Left lung (tissue), 14 donors: ENCODE measurements at places on chromosomes 12 and 14. TPM values are rescaled to one million over a fixed set of nuclear protein-coding genes. Genes with fewer than 3 reads are reported as not detected.

DNA sequence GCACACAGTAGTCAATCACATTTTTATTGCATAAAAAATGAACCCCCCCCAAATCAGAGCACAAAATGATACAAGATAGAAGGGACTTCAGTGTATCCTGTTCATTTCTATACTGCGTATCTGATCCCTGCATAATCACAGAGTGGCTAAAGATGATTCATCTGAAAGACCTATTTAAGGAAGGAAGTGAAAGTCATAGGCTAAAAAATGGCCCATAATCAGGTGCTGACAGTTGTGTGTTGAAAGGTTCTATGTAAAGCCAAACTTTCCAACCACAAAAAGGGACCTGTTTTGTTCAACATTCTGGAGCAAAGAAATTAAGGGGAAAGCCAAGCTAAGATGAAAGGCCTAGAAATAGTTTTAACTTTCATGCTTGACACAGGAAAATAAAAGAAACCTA lies 147.8 kb upstream of the ATP2B1 start:
- peaks cover 18% of the 10 kb centered on the region for H3K4me1 ChIP-seq
- H3K36me3 ChIP-seq, result no peaks in the 10 kb centered on the region
- no peaks in the 10 kb centered on the region for H3K27me3 ChIP-seq
- no peak for DNase-seq
- no peak overlapping the region for H3K27ac ChIP-seq

- DNase-seq, result no peak
- H3K36me3 ChIP-seq, result no peaks in the 10 kb centered on the region
- H3K27ac ChIP-seq, result no peak overlapping the region
- peaks cover 4% of the 10 kb centered on the region for H3K4me1 ChIP-seq
Measured at GRCh38 chr14:56008150-56008549, 110.1 kb upstream of the PELI2 start.

The HSPA2 gene
- 12.4 TPM for total RNA-seq

- H3K27me3 ChIP-seq, result no peaks in the 10 kb centered on the region
- no peak overlapping the region for H3K4me3 ChIP-seq
- peaks cover 28% of the 10 kb centered on the region for H3K4me1 ChIP-seq
- H3K36me3 ChIP-seq, result no peaks in the 10 kb centered on the region
- DNase-seq, result no peak
- peak overlapping the region; percentile 65 for H3K27ac ChIP-seq
Measured at GRCh38 chr14:54687750-54688119, 120.8 kb downstream of the SAMD4A start.

The APPL2 gene
- total RNA-seq, result 27.8 TPM

- DNase-seq, result peak; percentile 57
- H3K36me3 ChIP-seq, result no peaks in the 10 kb centered on the region
- H3K4me1 ChIP-seq, result peaks cover 42% of the 10 kb centered on the region
Measured at GRCh38 chr12:30694412-30695198, 1.1 kb downstream of the IPO8 start.

DNA sequence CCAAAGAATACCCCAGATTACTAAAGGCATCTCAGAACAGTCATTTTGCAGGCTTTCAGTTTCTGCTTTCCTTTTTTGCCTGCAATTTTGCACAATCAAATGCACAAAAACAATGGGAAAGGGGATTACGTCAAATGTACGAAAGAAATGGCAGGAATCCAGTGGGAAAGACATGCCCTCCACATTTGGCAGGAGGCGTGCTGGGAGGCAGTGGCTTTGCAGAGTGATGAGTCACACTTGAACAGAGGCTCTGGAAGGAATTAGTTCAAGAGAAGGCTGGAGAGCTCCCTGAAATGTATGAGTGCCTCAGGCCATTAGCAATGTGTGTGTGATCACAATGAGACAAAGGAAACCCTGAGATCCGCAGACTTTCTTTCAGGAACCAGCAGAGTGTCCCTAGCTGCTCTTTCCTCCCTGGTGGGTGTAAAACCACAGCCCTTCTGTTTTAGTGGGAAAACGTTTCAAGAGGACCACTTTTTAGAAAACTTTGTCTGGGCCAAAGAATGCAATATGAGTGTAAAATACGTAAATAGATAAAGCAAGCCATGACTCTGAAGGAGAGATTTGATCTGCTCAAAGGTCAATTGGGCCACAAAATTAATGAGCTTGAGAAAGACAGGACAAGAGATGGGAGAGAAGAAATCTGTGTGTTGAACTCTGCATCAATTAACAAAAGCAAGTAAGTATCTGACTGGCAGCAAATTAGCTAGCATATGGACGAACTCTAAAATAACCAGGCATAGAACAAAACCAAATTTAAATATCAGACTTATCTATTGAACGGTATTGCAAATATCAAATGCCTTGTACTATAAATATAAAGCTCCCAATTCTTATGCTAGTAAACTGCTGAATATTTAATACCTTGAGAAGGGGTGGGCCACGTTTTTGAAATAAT lies 155.4 kb upstream of the PDE3A start:
- peak; percentile 85 for DNase-seq
- H3K27ac ChIP-seq, result peak overlapping the region; percentile 50
- H3K36me3 ChIP-seq, result no peaks in the 10 kb centered on the region
- peaks cover 7% of the 10 kb centered on the region for H3K4me1 ChIP-seq
- H3K27me3 ChIP-seq, result no peaks in the 10 kb centered on the region

The KCNC2 gene
- not detected for total RNA-seq

- DNase-seq, result no peak
- H3K27me3 ChIP-seq, result peaks cover 4% of the 10 kb centered on the region
- H3K4me3 ChIP-seq, result no peak overlapping the region
- no peaks in the 10 kb centered on the region for H3K36me3 ChIP-seq
- no peaks in the 10 kb centered on the region for H3K4me1 ChIP-seq
- H3K27ac ChIP-seq, result no peak overlapping the region
Measured at GRCh38 chr14:95297832-95298231, 21.9 kb downstream of the CLMN start.

- H3K4me3 ChIP-seq, result no peak overlapping the region
- H3K4me1 ChIP-seq, result no peaks in the 10 kb centered on the region
- H3K36me3 ChIP-seq, result no peaks in the 10 kb centered on the region
Measured at GRCh38 chr12:68348419-68348818, 16.3 kb upstream of the MDM1 start.

- H3K27me3 ChIP-seq, result no peaks in the 10 kb centered on the region
- no peak overlapping the region for H3K27ac ChIP-seq
- no peak for DNase-seq
- no peaks in the 10 kb centered on the region for H3K36me3 ChIP-seq
Measured at GRCh38 chr12:89138048-89138852, 214.1 kb downstream of the DUSP6 start.

DNA sequence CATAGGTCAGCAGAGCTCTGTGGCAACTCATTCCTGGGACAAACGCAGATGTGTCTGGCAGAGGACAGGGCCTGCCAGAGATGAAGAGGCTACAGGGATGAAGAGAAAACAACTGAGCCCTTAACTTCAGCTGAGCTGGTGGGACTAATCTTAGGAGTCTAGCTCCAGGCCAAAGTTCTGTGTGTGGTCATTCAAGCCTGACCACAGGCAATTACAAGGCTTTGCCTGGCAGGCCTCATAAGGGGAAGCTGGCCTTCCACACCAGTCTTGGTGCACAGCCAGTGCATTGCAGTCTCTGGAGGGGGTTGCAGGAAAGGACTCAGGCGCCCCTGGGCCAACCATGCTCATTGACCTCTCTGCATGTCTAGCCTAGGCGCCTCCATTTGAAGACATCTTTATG lies 127.6 kb upstream of the DAAM1 start:
- no peaks in the 10 kb centered on the region for H3K27me3 ChIP-seq
- no peaks in the 10 kb centered on the region for H3K4me1 ChIP-seq
- no peak for DNase-seq
- H3K36me3 ChIP-seq, result no peaks in the 10 kb centered on the region

- DNase-seq, result no peak
- H3K27ac ChIP-seq, result no peak overlapping the region
- H3K36me3 ChIP-seq, result no peaks in the 10 kb centered on the region
- H3K27me3 ChIP-seq, result no peaks in the 10 kb centered on the region
Measured at GRCh38 chr12:51205350-51205749, 12.5 kb downstream of the POU6F1 start.

The INHBC gene
- not detected for total RNA-seq

GRCh38 chr14:20818861-20819260 lies 16.2 kb upstream of the RNASE1 start:
- H3K27ac ChIP-seq, result no peak overlapping the region
- H3K4me1 ChIP-seq, result peaks cover 25% of the 10 kb centered on the region
- no peaks in the 10 kb centered on the region for H3K36me3 ChIP-seq
- no peak for DNase-seq

DNA sequence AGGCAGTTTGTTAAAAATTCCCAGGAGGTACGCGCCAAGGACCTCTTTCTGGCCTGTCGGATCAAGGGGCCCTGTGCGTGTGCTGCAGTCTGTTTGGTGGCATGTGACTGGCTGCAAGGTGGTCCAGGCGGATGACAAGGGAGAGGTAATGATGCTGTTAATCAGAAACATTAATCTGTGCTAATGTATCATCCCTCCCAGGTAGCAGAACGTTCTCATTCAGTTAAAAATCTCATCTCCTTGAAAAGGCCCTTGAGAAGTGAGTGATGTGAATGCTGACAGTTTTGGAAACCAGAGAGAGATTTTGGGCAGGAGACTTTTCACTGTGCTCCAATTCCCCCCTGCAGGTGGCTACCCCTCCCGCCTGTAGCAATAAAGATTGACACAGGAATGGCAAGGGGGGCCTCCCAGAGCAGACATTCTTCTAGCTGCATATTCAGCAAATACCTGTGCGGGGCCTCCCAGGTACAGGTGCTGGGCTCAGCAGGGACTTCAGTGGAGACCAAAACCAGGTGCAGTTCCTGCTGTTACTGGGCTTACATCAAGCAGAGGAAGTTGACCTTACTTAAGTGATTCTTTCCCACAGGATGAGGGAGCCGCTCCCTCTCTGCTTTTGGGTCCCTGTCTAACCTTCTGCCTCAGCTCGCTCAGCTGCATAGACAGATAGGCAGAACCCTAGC lies 364.8 kb downstream of the CACNA1C start:
- H3K36me3 ChIP-seq, result no peaks in the 10 kb centered on the region
- no peak overlapping the region for H3K4me3 ChIP-seq
- no peak for DNase-seq
- H3K4me1 ChIP-seq, result no peaks in the 10 kb centered on the region
- no peak overlapping the region for H3K27ac ChIP-seq

DNA sequence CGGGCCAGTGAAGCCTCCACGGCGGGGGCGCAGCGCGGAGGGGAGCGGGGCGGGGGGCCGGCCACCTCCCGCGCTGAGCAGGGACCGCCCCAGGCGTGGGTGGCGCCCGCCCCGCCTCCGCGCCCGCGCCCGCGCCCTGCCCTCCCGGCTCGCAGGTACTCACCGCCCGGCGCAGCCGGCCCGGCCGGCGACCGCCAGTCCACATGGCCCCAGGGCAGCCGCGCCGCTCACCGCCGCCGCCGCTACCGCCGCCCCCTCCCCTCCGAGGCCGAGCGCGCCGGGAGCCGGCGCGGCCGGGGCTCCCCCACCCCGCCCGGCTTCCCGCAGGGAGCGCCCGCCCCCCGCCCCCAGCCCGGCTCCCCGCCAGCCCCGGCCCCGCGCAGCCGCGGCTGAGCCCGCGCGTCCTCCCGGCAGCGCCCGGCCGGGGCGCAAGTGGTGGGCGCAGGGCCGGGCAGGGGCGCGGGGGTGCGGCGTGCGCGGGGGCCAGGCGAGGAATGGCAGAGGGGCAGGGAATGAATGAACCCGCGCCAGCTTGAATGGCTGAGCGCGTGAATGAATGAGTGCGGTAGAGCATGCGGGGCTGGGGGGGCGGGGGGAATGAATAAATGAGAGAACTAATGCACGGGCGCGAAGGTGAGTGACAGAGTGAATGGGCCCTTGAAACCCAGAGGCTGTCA lies at the start of gene BEGAIN:
Gene BEGAIN (minus strand): TSS at position 332 of the 677 bp plus-strand sequence. CDS start 127 bp downstream, at position 205.
- peak within 1 kb of the TSS; percentile 38 for H3K4me3 ChIP-seq
- H3K36me3 ChIP-seq, result no peaks in the 10 kb centered on the region
- H3K27me3 ChIP-seq, result peaks cover 64% of the 10 kb centered on the region

The FAIM2 gene
- 1.7 TPM for total RNA-seq

DNA sequence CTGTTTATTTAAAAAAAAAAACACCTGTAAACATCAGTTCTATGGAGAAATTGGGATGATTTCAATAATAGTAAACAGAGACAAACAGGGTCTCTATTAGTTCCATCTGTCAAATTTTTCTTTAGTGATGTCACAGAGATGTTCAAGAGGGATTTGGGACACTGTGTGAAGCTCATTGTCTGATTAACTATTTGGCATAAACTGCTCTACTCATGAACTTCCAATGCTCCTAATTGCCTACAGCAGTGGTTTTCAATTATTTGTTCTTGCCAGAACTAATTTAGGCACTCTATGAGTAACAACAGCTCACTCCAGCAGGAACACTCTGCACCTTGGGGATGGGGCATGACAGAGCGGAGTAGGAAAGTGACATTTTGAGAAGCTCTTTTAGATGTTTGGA lies 250.1 kb upstream of the PRKD1 start:
- DNase-seq, result no peak
- no peaks in the 10 kb centered on the region for H3K4me1 ChIP-seq
- H3K27me3 ChIP-seq, result no peaks in the 10 kb centered on the region

The OR4Q2 gene
- not detected for total RNA-seq

- H3K27ac ChIP-seq, result no peak overlapping the region
- H3K36me3 ChIP-seq, result no peaks in the 10 kb centered on the region
- DNase-seq, result no peak
- H3K4me3 ChIP-seq, result no peak overlapping the region
- no peaks in the 10 kb centered on the region for H3K4me1 ChIP-seq
Measured at GRCh38 chr14:59905188-59905587, 14.8 kb upstream of the LRRC9 start.

DNA sequence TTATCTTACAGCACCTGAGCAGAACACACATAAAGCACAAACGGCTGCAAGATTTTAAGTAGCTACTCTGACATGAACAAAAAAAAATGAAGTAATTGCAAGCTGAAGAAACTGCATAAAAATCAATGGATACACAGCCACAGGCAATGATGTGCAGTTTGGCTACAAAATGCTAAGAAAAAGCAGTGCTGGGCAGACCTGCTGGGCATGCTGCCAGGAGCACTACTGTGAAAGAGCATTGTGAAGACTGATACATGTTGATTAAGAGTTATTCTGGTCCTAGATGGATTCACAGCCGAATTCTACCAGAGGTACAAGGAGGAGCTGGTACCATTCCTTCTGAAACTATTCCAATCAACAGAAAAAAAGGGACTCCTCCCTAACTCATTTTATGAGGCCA lies 20.1 kb upstream of the RTN1 start:
- no peak for DNase-seq
- H3K4me3 ChIP-seq, result no peak overlapping the region
- H3K36me3 ChIP-seq, result no peaks in the 10 kb centered on the region
- H3K4me1 ChIP-seq, result no peaks in the 10 kb centered on the region
- H3K27ac ChIP-seq, result no peak overlapping the region

DNA sequence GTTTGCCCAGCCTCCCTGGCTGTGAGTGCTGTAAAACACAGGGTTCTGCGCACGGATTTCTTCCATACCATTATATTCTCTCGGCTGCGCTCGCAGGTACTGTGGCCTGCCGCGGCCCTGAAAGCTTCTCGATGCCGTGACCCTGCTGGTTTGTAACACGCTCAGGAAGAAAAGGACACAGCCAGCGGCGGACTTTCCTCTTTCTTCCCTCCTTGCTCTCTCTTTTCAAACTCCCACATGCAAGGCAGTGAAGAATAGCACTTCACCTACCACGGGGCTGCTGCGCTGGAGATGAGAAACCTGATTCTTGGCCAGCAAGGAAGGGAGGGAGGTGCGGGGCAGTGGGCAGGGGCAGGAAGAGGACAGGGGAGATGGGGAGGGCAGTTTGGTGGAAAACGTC lies 130.2 kb downstream of the RBM19 start:
- H3K27me3 ChIP-seq, result no peaks in the 10 kb centered on the region
- H3K4me3 ChIP-seq, result no peak overlapping the region
- H3K36me3 ChIP-seq, result peaks cover 20% of the 10 kb centered on the region
- H3K4me1 ChIP-seq, result no peaks in the 10 kb centered on the region

The SLC5A8 gene
- total RNA-seq, result 1.0 TPM
